Skeletal muscle cell (primary cell): ENCODE measurements at places on chromosomes 11 and 22.

DNA sequence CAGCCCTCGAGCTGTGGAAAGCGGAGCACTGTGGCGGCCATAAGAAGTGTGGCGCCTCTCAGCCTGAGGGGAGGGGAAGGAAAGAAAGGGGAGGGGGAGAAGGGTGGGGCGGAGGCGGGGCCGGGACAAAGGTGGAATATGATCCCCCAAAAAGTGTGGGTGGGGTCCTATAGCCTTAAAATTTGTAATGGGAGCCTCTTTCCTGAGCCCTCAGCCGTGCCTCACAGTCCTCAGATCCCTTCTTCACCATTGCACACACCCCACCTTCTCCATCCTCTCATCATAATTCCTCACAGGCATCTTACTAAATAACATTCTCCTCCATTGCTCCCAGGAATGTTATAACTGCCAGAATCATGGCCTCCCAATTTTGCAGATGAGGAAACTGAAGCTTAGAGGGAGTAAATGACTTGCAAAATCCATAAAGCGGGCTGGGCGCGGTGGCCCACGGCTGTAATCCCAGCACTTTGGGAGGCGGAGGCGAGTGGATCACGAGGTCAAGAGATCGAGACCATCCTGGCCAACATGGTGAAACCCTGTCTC, 600 bp upstream of the RAB6A start:
- DNase-seq: no peak

GRCh38 chr11:42620796-42621195, 691.0 kb upstream of the API5 start:
- no peak for DNase-seq

DNA sequence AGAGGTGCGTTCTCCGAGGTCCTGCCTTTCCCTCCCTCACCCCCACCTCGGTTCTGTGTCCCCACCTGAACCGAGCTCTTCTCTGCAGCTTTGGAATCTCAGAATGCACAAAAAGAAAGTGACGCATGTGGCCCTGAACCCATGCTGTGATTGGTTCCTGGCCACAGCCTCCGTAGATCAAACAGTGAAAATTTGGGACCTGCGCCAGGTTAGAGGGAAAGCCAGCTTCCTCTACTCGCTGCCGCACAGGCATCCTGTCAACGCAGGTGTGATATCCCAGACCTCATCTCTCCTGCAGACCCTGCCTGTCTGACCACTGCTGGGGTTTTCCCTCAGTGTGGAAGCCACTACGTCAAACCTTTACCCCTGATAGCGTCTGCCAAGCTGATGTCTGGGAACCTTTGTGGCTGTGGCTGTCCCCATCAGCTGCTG, 13.9 kb downstream of the ACP2 start:
- no peak for DNase-seq

- DNase-seq: no peak
These were observed 312.9 kb downstream of the CNTN5 start for GRCh38 chr11:99333621-99334020.

- DNase-seq: no peak
These were observed 806 bp upstream of the SAAL1 start for GRCh38 chr11:18106688-18107087.

GRCh38 chr11:92246630-92247029, 22.0 kb downstream of the FAT3 start:
- no peak for DNase-seq

GRCh38 chr11:15136166-15136565, 21.4 kb downstream of the INSC start:
- no peak for DNase-seq

DNA sequence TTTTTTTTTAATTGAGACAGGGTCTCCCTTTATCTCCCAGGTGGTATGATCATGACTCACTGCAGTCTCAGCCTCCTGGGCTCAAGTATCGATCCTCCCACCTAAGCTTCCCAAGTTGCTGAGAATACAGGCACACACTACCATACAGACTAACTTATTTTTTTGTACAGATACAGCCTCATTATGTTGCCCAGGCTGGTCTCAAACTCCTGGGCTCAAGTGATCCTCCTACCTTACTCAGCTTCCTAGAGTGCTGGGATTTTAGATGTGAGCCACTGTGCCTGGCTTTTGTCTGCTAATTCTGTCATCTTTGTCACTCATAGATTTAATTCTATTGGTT, 43.5 kb downstream of the CBL start:
- no peak for DNase-seq

GRCh38 chr22:39317775-39318506, 1.5 kb downstream of the RPL3 start:
- no peak for DNase-seq

DNA sequence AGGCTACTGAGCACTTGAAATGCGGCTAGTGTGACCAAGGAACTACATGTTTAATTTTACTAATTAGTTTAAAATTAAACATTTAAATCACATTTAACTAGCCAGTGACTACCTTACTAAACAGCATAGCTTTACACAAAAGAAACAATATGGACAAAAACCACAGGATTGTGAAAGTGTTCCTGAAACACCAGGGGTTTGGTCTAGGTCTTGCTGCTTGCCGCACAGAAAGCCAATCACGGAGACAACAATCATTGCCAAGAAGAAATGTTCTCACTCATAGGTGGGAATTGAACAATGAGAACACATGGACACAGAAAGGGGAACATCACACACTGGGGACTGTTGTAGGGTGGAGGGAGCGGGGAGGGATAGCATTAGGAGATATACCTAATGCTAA, 309.5 kb downstream of the C11orf87 start:
- DNase-seq: no peak

DNA sequence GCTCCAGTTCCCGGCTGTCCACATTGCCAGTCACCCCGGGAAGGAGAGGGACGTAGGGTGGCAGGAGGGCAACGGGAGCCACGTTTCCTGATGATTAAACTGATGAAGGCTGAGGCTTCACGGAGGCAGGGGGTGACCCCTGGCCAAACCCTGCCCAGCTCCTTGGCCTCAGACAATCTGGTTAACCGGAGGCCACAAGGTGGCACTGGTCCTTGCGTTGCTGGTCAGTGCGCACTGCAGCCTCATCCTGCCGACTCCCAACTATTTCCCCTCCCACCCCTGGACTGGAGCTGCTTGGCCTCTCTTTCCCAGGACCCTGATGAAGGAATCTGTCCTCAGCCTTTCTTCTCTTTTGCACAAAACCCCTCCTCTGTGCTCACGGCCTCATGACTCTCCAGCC, 75.3 kb downstream of the PDE2A start:
- DNase-seq: no peak

DNA sequence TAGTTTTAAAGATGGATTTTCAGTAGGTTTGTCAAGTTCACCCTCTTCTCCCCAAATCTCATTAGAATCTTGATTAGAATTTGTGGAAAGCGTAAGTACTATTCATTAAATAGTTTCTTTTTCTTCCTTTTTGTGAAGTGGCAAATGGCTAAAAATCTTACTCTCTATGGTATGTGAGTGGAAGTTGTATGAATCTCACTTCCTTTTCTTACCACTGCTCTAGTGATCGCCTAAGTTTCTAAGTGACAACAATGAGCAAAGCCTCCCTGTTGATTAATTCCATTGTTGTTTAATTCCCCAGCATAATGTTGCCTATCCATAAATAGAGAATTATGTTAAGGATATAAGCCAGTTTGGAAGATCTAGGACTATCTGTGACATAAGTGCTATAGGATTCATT, 82.7 kb downstream of the PGR start:
- no peak for DNase-seq

- no peak for DNase-seq
These were observed 78.0 kb upstream of the CTSC start for GRCh38 chr11:88415495-88415894.

DNA sequence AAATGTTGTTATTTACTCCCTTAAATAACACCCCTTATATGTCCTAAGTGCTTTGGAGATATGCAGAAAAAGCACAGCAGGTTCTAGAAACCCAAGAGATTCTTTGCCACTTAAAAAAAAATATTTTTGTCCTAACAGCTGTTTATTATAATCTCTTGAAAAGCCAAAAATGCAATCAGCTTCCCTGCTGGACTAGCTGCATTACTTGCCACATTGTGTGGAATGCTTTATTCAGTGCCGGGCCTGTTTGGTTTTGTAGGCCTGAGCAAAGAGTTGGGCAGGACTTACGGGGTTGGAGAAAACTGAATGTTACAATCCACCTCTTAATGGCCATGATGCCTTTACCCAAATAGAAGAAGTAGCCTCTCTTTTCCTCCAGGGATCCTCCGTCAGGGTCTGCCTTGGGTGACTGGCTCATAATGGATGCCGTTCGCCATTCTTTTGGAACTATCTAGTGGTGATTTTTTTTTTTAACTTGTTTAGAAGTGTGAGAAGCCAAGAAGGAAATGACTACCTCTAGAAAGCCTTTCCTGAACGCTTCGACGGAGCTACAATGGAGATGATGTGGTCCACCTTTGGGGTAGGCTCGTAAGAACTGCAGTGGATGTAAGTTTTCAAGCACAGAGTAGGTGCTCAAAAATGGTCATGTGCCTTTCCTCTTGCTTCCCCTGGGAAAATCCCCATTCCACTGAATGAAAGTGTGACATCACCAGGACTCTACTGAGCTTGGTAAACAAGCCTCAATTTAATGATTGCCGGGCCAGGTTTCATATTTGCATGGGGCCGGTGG, 241.3 kb upstream of the NCAM1 start:
- no peak for DNase-seq

- DNase-seq: no peak
These were observed 23.8 kb downstream of the PARVB start for GRCh38 chr22:44047891-44048301.
